Keratinocyte (primary cell): ENCODE measurements at places on chromosomes 5 and 9. TPM values are rescaled to one million over a fixed set of nuclear protein-coding genes. Genes with fewer than 3 reads are reported as not detected.

The SMIM27 gene
- 2.0 to 21.9 TPM (median 13.0 TPM) in 3 replicates for polyA plus RNA-seq

DNA sequence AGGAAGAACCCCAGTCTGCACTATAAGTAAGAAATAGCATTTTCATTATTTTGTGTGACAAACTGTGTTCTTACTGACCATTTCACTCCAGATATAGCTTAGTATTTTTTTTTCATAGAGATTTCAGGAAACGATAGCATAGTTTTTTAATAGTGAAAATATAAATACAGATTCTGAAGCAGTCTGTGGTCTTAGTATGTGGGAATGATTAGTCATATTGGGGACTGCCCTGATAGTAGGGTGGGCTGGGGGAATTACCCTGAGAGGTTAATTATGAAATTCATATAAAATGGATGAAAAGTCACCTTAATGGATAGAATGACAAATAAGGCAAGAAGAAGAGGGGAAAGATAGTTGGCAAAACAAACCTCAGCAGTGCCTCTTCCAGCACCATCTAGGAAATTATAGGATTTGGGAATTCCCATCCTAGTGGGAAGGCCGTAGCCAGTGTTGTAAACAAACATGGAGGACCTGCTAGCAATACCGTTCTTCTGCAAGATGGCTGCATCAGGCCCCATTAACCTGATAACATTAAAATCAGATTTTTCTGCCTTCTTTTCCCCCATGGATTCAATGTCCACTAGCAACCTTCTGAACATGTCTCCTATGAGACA, 23.7 kb upstream of the NR3C1 start:
- H3K4me1 ChIP-seq, result no peaks in the 10 kb centered on the region
- DNase-seq, result no peak
- no peak overlapping the region for H3K4me3 ChIP-seq
- H3K27me3 ChIP-seq, result no peaks in the 10 kb centered on the region
- no peak overlapping the region for H3K27ac ChIP-seq
- no peaks in the 10 kb centered on the region for H3K36me3 ChIP-seq

DNA sequence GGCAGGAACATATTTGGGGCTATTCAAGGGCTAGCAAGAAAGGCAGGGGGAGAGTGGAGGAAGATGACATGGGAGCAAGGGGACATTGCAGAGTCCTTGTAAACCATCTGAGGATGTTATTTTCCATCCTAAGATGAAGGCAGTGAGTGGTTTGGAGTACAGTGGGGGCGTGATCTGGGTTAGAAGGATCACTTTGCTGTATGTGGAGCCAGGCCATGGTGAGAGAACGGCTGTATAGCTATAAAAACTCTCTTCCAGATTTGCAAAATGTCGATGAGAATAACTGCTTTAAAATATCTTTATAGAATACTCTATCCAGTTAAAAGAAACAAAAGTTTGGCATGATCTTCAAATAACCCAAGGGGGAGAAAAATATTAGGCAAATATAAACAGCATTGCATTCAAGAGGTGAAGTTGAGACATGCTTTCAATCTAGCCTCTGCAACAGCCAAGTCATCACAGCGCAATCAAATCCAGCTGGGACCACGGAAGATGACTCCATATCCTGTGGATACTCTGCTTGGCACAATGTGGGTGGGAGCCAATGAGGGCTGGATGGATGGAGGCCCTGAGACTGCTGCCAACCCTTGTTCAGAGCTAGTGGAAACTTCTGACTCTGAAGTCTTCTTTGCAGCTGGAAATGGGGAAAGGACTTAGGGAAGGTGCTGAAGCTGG, 111.5 kb upstream of the BASP1 start:
- H3K36me3 ChIP-seq, result no peaks in the 10 kb centered on the region
- H3K27me3 ChIP-seq, result no peaks in the 10 kb centered on the region
- H3K4me1 ChIP-seq, result peaks cover 18% of the 10 kb centered on the region
- DNase-seq, result no peak

DNA sequence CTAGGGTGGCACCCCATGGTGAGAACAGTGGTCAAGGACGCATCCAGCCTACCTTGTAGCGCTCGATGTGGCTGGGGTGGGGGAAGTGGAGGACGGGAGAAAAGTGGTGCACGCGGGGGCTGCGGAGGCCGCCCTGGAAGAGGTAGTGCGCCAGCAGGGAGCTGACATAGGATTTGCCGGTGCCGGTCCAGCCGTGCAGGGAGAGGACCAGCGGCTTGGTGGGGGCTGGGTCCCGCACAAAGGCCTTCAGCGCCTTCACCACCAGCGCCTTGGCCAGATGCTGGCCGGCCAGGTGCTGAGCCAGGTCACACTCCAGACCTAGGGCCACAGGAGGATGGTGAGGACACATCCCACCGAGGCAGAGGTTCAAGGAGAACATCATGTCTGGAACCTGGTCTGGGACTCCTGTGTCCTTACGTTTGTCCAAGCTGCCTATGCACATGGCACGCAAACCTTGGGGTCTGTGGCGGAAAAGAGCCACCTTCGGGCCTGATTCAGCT, 797 bp downstream of the TOR2A start:
- peak overlapping the region; percentile 87 for H3K4me3 ChIP-seq
- no peak for DNase-seq
- H3K4me1 ChIP-seq, result peaks cover 10% of the 10 kb centered on the region

- H3K27me3 ChIP-seq, result no peaks in the 10 kb centered on the region
- no peak for DNase-seq
- H3K4me1 ChIP-seq, result no peaks in the 10 kb centered on the region
- no peak overlapping the region for H3K4me3 ChIP-seq
- no peak overlapping the region for H3K27ac ChIP-seq
These were observed 252.7 kb upstream of the GRIA1 start for GRCh38 chr5:153237671-153238332.

The ANKRD31 gene
- polyA plus RNA-seq, result 0.03 to 0.18 TPM (median 0.12 TPM) in 3 replicates

The RACK1 gene
- 3,291 to 4,197 TPM (median 3,883 TPM) in 3 replicates for polyA plus RNA-seq

The N4BP3 gene
- polyA plus RNA-seq, result 1.0 to 1.9 TPM (median 1.3 TPM) in 3 replicates

The C9orf153 gene
- polyA plus RNA-seq, result 0.05 to 0.09 TPM in 2 of 3 replicates, not detected in the other

The ZNG1F gene
- polyA plus RNA-seq, result 10.1 to 18.4 TPM (median 14.7 TPM) in 3 replicates
